H4 (cell line): ENCODE measurements at places on chromosomes 2 and 18. TPM values are rescaled to one million over a fixed set of nuclear protein-coding genes. Genes with fewer than 3 reads are reported as not detected.

DNA sequence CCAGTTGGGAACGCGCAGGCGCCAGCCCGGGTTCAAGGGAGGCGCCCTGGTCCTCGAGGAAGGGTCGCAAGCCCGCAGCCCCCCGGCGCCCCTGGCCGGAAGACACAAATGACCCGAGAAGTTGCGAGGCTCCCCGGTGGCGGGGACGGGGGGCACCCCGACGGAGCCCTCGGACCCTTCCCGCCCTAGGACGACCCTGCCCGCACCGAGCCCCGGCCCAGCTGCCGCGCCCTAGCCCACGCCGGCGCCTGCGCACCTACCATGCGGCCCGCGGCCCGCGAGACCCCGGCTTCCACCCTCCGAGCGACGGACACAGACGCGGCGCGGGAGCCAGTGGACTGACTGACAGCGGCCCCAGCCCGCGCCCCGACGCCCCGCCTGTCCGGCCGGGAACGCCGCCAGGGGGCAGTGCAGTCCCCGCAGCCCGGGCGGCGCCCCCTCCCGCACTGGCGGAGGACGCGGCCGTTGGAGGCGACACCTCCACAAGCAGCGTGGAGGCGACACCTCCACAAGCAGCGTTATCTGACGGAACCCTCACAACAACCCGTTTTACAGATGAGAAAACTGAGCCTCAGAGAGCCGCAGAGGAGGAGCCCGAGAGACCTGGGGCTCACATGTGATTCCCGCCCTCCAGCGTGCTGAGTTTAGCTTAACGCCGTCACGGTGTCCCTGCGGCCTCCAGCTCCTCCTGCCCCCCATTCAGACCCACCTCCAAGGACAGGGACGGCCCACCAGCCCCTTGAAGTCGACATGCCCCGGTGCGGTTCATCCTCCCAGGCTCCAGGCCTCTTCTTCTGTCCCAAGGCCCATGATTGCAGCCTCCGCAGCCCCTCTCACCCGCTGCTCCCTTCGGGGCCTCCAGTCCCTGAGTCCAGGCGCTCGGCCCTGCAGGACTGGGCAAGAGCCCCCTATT, at the start of gene NMUR1:
NMUR1 (minus strand) TSS at position 347 of the 913 bp plus-strand sequence; CDS start at position 263, 84 bp downstream.
- no peak for DNase-seq

DNA sequence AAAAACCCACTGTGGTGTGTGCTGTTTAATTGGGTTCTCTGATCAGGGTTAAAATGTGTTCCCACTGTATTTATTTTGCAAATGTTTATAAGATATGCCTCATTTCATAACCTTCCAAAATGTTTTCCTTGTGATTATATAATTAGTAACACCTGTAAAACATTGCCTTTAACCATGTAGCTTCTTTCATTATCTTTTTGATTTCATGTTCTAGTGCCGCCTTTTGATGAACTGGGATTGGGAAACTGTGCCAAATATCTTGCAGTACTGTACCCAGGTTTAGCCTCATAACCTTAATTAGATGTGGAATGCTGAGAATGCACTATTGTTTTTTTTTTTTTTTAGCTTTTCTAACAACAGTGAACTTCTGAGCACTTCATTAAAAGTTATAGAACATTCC, 96.9 kb downstream of the TANC1 start:
- DNase-seq = no peak

Gene HOXD13
- 3.1 and 4.8 TPM in 2 replicates for total RNA-seq

DNA sequence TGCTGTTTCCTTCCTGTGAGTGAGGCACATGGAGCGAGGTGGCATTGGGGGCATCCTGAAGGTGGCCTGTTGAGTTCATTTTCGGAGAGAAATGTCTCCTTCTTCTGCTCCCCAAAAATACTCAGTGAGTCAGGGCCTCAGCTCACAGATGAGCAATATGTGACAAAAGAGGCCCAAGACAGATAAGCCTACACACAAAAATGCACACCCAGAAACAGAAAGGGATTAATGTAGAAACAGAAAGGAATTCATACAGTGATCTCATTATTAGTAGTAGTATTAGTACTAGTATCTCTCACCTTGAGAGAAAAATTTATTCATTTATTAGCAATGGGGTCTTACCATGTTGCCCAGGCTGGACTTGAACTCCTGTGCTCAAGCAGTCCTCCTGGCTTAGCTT, 5.1 kb downstream of the GPR75 start:
- no peak for DNase-seq

- peak; percentile 4 for DNase-seq
These were observed 453.1 kb downstream of the CMPK2 start for GRCh38 chr2:6412533-6413091.

GRCh38 chr2:208033701-208034502, 8.6 kb upstream of the PLEKHM3 start:
- peak; percentile 25 for DNase-seq

DNA sequence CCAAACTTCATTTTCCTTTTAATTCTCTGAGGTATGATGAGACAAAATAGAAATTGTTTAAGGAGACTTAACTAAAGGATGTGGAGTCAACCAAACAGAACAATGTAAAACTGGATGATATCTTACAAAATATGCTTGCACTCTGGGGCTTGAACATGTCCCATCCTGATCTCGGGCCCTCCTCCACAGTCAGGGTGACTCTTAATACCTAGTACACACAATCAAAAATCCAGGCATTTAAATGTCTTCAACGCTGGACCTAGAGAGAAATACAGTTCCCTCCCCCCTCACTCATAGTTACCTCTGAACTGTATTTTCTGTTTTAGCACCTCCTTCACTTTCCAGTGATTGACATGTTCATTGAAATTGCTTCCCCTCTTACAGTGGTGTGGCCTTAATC, 36.9 kb upstream of the SERPINB2 start:
- no peak for DNase-seq

GRCh38 chr2:127506510-127506909, 19.8 kb downstream of the IWS1 start:
- DNase-seq = no peak

DNA sequence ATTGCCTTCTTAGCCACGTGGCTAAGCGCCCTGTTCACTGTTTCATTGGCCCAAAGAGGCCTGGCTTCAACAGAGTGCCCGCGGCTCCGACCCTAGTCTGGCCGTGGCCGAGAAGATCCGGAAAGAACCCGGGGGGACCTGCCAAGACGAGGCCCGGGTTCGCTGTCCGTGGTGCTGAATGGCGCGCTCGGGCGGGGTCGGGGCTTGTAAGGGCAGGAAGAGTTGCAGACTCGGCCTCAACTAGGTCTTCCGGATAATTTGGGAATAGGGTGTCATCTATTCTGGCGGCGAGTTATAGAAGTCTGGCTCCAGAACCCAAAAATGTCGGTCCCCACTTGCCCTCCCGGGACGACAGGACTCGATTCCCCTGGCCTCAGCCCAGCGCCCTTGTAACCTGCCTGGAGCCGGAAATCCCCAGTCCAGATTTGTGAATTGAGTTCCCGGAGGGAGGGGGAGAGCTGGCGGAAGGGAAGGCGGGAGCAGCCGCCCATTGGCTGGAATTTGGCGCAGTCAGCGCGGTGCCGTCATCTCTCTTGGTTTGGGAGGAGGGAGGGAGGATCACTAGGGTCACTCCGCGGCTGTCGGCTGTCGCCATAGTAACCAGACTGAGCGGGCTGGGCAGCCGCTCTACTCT, 3.5 kb downstream of the CDK5R2 start:
- peak; percentile 98 for DNase-seq

- DNase-seq = no peak
These were observed 108.9 kb downstream of the NEDD4L start for GRCh38 chr18:58152891-58153290.

GRCh38 chr2:215756346-215756730, 257.0 kb downstream of the MREG start:
- no peak for DNase-seq

DNA sequence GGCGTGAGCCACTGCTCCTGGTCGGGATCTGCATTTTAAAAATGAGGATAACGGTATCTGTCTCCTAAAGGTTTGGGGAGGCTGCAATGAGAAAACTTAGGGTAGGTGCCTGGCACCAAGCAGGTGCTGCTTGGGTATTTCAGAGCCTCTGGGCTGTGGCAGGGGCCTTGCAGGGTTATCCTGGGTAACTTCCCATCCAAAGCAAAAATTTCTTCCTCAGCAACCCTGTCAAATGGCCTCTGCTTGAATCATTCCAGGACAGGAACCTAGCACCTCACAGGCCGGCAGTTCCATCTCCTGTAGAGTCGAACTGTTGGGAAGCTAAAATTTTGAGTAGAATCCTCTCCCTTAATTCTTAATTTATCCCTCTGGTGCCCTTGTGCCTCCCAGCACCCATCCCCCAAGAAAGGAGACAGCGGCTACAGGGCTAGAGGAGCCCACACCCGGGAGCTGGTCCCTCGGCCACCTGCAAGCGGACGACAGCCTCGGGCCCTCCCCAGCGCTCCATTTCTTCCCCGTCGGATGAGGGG, 868 bp downstream of the CGREF1 start:
- no peak for DNase-seq

Gene SERPINB3
- not detected in 2 replicates for total RNA-seq

DNA sequence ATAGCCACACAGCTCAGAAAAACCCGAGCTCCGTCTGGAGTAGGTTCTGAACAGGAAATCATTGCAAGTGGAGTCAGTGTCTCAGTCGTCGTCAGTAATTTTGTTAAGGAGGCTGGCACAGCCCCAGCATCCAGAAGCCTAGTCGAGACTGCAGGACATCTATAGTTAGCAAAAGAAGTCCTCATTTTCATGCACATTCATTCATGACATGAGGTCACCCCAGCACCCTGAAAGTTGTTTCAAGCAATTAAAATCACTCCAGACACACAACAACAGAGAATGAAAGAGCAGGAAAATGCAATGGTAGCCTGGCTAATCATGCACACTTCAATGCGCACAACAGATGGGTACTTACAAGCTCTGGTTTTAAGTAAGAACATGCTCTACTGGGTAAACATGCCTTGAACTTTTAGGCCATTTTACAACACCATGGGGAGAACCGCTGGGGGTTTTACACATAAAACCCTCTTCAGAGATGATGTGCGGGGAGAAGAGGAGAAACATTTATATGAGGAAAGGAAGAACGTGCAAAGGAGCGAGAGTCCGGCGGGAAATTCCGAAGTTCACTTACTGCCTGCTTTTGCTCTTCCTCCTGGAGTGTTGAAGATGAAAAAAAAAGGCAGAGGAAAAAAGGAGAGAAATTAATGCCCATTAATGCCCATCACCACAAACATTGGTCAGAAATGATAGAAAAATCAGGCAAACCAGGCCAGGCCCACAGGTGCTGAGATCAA, 77.4 kb upstream of the DNMT3A start:
- DNase-seq = no peak

Gene GMPPA
- total RNA-seq = 74.0 TPM in 2 replicates

GRCh38 chr18:24063121-24063731, 48.7 kb downstream of the TTC39C start:
- DNase-seq = no peak

Gene SNORC
- 0.10 and 0.25 TPM in 2 replicates for total RNA-seq

GRCh38 chr18:61606759-61607158, 273.5 kb downstream of the CDH20 start:
- DNase-seq = peak; percentile 95

Gene UNC80
- not detected in 2 replicates for total RNA-seq

DNA sequence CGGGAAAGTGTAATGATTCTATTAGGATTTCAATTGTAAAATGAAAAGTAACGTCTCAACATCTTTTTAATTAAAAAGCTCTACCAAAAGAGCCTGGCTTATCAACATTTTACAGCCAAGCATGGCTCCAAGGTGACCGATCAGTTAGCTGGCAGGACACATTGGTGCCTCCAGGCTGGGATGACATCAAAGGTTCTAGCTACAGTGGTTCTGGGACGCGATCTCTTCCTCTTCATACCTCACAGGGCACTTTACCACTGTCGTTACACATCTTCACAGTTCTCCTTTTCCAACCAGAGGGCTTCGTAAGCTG, 693 bp downstream of the ORC2 start:
- DNase-seq = no peak

GRCh38 chr18:79442508-79443221, 46.9 kb downstream of the NFATC1 start:
- DNase-seq = no peak

DNA sequence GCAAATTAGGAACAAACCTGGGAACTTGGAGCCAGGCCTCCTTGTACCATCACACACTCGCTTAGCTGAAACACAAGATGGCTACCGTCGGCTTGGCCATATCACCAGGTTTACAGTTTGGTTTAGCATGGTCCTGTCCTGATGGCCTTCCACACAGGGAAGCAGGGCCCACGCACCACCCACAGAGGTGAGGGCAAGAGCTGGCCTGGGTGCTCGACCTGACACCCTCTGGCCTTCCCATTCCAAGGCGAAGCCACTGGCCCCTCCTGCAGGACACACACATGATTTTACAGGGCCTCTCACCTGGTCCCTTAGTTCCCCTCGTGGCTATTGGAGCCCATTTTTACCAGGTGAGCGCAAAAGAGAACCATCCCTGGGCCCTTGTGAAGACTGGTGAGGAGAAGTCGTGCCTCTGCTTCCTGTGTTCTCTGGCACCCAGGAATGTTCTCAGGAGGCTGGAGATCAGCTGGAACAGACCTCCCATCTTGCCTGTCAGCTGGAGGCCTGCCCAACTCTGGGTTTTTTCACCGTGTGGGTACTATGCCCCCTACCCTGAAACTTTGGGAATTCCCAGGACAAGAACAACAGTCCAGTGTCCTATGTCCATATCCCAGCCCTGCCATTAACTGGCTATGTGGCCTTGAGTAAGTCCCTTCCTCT, 53.0 kb upstream of the FOSL2 start:
- no peak for DNase-seq

GRCh38 chr2:109604597-109604996, 9.2 kb downstream of the SEPTIN10 start:
- peak; percentile 63 for DNase-seq

- no peak for DNase-seq
These were observed 65.4 kb downstream of the TTC21B start for GRCh38 chr2:165888171-165888570.

GRCh38 chr2:159075727-159076126, 107.3 kb downstream of the TANC1 start:
- DNase-seq = no peak

- no peak for DNase-seq
These were observed 24.8 kb downstream of the SH3BP4 start for GRCh38 chr2:234976479-234977227.

GRCh38 chr2:56523816-56524215, 340.0 kb downstream of the CCDC85A start:
- DNase-seq = no peak

GRCh38 chr18:24539866-24540617, 79.6 kb downstream of the HRH4 start:
- no peak for DNase-seq

DNA sequence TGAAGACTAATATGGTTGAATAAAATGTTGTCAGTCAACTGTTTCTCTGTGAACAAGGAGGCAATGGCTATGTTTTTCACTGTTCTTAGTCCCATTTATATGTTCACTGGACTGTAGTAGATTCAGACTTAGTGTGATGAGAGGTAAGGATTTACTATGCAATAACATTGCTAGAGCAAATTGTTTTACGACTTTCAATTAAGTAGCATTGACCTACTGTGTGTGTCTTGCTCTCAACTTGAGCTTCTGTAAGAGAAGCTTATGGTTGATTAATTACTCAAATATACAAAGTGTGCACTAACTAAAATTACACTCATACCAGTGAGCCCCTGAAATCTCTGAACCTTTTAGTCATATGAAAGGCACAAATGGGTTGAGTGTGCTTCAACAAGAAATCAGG, 168.6 kb downstream of the RAPGEF4 start:
- DNase-seq = no peak

GRCh38 chr18:36349552-36349951, 52.0 kb downstream of the FHOD3 start:
- no peak for DNase-seq

Gene SNRNP27
- 62.8 and 63.7 TPM in 2 replicates for total RNA-seq
